ENCODE measurements at places on chromosomes 3 and 15.

- peak; percentile 51 for DNase-seq
These were observed 9.5 kb downstream of the RPS17 start for GRCh38 chr15:82530606-82531379.

GRCh38 chr3:197023241-197023997 lies 6.2 kb downstream of the MELTF start:
- no peak for DNase-seq

- peak; percentile 4 for DNase-seq
These were observed 954 bp downstream of the CLDN11 start for GRCh38 chr3:170419557-170420087.

DNA sequence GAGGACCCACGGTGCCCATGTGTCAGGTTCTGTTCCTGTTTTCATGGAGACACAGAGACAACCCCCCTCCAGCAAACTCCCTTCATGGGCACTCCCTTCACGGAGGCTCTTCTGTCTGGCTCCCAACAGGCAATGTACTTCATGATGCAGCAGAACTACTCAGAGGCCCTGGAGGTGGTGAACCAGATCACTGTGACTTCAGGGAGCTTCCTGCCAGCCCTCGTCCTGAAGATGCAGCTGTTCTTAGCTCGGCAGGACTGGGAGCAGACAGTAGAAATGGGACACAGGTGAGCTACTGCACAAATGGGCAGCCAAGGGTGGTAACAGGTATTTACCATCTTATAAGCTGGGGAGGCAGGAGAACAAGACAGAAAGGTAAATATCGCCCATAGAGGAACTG lies 7.0 kb downstream of the TTC21A start:
- DNase-seq: no peak

GRCh38 chr3:197375001-197375441 lies 76.6 kb upstream of the DLG1 start:
- DNase-seq: no peak

DNA sequence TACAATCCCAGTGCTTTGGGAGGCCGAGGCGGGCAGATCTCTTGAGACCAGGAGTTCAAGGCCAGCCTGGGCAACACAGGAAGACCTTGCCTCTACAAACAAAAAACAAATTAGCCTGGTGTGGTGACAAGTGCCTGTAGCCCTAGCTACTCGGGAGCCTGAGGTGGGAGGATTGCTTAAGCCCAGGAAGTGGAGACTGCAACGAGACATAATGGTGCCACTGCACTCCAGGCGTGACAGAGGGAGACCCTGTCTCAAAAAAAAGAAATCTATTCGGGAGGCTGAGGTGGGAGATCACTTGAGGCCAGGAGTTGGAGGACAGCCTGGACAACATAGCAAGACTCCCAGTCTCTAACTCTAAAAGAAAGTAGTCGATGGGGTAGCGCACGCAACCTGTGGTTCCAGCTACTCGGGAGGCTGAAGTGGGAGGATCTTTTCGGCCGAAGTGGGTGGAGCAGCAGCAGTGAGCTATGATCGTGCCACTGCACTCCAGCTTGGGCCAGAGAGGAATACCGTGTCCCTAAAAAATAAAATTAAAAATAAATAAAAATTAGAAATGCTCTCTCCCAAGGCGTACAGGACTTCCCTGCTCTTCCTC lies 775 bp downstream of the C3orf33 start:
- DNase-seq: no peak

- DNase-seq: no peak
These were observed 624.3 kb upstream of the LMCD1 start for GRCh38 chr3:7877312-7877711.

DNA sequence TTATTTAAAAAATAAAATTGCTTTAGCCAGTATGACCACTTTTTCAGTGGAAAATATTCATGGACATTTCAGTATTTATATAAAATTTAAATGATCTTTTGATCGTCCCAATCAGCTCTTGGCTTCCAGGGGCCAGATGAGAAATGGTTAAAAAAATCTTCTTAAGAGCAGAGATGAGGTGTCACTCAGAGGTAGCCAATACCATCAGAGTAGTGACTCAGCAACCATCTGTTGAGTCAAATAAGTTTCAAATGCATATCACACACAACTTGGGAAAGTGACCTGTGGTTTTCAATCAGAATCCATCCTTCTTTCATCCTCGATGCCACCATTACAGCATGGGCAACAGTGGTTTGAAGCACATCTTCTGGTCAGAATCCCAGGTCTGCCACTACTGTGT lies 958.8 kb upstream of the NR2F2 start:
- DNase-seq: no peak

DNA sequence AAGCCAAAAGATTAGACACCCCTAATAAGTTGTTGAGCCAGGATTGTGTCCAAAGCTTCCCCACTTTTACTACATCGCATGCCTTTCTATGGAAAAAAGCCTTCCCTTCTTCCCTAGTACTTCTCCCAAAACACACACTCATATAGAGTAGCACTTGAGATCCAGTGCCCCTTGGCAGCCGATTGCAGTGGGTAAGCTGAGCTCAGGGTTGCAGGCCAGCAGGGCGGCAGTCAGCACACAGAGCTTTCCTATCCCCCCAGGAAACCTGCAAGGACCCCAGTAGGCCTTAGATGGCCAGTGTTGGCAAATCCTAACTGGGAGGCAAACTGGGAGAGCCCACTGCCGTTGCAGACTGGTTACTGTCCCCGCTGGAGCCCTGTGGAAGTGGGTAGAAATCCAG lies 75.7 kb upstream of the C15orf39 start:
- no peak for DNase-seq

GRCh38 chr3:77139624-77140023 lies 99.7 kb downstream of the ROBO2 start:
- DNase-seq: no peak

DNA sequence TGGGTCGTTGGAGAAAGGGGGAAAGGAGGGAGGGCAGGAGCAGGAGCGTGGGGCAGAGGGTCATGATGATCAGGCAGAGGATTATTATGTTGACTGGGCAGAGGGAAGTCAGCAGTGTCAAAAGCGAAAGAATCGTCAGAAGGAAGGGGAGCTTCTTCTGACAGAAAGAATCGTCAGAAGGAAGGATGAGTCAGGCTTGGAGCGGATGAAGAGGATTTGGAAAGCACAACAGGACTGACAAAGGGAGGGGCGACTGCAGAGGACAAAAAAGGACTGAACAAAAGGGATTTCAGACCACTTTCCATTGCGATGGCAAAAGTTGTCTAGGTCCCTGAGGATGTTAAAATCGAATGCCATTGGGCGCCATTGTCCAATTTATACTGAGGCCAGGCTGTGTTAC lies 1053.5 kb downstream of the SI start:
- no peak for DNase-seq

DNA sequence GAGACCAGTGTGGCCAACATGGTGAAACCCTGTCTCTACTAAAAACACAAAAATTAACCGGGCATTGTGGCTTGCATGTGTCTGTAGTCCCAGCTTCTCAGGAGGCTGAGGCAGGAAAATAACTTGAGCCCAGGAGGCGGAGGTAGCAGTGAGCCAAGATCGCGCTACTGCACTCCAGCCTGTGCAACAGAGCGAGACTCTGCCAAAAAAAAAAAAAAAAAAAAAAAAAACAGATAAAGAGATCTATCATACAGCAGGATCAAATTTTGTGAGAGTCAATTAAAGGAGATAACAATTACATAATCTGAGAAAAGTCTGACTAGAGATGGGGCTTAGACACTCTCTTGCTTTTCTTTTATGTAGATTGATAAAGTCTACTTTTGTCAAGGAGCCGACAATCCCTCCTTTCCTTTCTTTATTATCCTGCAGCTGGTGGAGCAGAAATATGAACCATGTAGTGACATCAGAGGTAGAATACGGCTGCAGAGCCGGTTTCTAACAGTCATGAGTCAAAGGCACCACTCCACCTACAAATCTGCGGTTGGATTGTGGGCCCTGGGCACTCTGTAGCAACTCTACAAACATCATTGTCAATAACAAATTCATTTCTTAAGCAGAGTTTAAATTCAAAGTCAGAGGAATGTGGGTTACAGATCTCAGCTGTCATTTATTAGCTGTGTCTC lies 9.0 kb downstream of the C2CD4A start:
- DNase-seq: no peak

GRCh38 chr15:93488296-93488713 lies 399.3 kb upstream of the RGMA start:
- no peak for DNase-seq

- no peak for DNase-seq
These were observed 9.6 kb downstream of the LSM3 start for GRCh38 chr3:14188041-14188754.

DNA sequence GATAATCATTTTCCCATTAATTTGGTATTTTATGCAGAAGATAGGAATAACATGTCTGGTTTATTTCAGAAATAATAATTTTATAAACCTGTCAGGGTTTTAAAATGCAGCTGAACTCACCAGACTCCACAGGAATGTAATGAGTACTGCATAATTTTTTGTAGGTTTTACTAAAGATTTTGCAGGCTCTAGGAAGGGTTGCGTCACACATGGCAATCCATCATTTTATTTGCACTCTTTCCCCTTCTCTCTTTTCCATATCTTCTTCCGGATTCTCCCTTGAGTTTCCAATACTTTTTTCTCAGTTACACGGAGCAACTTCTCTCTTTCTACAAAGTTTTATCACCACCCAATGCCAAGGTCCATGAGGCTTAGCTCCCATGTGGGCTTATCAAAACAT lies 234.7 kb downstream of the NFKBIZ start:
- DNase-seq: no peak

DNA sequence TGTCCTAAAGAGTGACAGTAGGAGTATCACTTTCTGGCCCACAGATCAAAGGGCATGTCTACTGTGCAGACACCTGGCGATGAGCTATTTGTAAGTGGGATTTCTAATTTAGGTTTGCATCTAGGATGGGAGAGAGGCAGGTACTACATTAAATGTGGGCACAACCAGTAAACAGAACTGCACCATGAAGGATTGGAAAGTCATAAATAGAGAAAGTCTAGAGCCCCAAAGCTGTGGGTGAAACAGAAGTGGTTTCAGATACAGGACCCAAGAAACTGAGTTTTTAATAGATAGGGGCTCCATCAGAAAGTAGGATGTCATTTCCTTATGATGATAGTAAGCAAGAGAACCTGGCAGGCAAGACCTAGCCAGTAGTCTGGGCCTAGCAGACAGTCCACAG lies 35.2 kb upstream of the SPPL2A start:
- DNase-seq: no peak

DNA sequence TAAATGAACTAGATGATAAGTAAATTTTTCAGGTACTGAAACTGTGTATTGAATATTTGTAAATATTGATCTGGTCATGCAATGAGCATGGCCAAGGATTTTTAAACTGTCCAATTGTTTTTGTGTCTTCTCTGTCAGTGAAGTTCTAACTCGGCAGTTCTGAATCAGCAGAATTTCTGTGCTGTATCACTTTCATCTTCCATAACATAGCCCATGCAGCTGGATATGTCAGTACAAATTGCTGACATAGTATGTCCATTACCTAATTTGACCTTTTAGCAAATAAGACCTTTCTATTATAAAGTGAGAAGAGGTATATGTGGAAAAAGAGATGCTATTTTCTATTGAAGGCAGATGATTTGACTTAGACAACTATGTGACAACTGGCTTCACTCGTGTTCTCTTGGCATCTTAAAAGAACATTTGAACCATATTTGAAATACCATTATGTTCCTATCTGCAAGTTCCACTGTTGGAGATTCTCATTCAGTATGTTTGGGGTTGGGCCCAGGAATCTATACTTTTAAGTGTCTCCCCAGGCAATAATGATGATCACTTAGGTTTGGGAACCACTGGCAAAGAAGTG lies 90.4 kb downstream of the CMSS1 start:
- no peak for DNase-seq
